ENCODE measurements at places on chromosomes 2 and 18.

- DNase-seq = no peak
Observed at GRCh38 chr2:195813421-195813820, 156.4 kb downstream of the SLC39A10 start.

DNA sequence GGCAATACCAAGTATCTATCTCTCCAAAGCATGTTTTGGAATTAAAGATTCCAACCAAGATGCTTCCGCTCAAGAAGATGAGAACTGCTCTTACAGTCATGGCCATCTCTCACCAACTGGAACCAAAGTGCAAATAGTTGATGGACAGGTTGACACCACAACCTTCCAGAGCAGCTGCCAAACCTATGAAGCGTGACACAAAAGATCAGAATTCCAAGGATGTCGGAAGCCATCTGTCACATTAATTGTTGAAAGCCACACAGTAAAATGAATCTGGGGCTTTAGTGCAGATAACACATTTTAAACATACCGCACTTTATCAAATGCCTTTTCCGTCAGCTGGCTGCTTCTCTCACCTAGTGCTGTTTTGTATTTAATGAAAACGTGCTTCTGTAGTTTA, 195.7 kb downstream of the CDH20 start:
- no peak for DNase-seq

DNA sequence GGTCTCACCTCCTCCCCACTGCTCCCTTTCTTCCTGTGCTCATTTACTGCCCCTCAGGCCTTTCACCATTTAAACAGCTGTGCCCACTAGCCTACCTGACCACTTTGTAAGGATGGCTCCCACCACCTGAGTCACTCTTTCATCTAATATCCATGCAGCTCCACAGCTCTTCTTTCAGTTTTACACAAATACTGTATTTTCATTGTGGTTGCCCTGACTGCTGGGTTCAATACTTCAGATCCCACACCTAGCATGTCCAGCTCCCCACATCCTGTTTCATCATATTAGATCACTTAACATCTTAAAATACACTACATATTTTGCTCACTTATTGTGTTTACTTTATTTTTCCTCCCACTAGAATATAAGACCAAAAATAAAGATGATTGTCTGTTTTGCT, 1110.6 kb downstream of the TSN start:
- DNase-seq = no peak

- DNase-seq = no peak
Observed at GRCh38 chr2:13113002-13113401, 396.3 kb downstream of the TRIB2 start.

- DNase-seq = no peak
Observed at GRCh38 chr18:56712761-56713160, 61.6 kb downstream of the WDR7 start.

DNA sequence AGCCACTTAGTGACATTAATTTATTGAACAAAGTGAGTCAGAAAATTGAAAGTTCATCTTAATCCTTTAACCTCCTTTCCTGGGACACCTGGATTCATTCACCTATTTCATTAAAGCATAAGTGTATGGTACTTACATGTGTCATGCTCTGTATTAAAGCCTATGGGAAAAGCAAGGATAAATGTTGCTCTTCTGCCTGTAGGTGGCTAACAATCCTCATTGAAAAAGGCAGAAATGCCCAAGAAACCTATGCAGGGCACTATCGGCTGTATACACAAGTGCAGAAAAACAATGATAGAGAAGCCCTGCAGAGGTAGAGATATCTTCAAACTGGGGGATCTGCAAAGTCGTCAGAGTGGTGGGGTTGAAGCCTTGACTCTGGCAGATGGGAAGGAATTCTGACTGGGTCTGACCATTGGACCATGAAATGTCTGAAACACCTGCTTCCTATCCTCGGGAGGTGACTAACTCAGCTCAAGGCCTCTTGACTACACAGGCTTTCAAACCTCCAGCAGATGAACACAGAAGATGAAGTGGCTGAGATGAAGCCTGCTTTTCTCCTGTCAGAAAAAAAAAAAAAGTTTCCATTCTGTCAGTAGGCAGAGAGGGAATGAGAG, 83.1 kb downstream of the DCC start:
- no peak for DNase-seq

- peak; percentile 42 for DNase-seq
Observed at GRCh38 chr2:55418512-55419232, 984 bp downstream of the CCDC88A start.

GRCh38 chr2:50584185-50584584, 447.7 kb downstream of the NRXN1 start:
- no peak for DNase-seq

DNA sequence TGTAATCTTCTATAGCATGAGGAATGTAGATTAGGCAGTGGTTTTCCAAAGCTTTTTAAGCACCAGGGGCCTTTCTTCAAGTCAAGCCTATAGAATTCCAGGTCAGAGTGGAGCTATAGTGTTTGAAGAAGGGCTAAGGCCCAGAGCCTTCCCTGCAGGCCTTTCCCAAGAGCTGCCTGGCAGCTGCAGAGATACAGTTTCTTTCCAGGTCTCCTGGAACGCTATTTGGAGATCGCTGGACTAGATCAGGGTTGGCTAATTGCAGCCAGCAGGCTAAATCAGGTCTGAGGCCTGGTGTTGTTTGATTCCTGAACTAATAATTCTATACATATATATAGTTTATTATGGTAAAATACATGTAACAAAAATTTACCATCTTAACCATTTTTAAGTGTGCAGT, 319.0 kb upstream of the SPRED2 start:
- DNase-seq = no peak

- DNase-seq = no peak
Observed at GRCh38 chr18:10564975-10565773, 39.3 kb downstream of the NAPG start.

- DNase-seq = peak; percentile 77
Observed at GRCh38 chr2:12169721-12170120, 423.3 kb downstream of the LPIN1 start.

GRCh38 chr2:113234721-113235346, 43.9 kb downstream of the PAX8 start:
- no peak for DNase-seq

- peak; percentile 54 for DNase-seq
Observed at GRCh38 chr2:46836295-46837111, 79.1 kb downstream of the MCFD2 start.

DNA sequence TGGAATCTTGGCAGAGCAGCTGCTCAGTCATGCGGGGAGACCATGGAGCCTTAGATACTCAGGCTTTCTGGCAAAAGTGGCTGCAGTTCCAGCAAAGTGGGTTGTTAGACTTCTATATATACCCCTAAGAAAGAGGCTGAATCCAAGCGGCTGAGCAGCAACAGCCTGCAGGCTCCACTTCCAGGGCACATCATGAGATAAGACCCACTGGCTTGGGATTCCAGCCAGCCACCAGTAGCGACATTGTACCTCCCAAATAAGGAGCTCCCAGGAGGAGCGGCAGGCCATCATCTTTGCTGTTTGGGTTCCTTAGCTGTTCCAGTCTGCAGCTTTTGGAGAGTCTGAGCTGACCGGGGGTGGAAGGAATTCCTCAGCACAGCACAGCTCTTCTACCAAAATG, 150.3 kb upstream of the ST6GAL2 start:
- no peak for DNase-seq

DNA sequence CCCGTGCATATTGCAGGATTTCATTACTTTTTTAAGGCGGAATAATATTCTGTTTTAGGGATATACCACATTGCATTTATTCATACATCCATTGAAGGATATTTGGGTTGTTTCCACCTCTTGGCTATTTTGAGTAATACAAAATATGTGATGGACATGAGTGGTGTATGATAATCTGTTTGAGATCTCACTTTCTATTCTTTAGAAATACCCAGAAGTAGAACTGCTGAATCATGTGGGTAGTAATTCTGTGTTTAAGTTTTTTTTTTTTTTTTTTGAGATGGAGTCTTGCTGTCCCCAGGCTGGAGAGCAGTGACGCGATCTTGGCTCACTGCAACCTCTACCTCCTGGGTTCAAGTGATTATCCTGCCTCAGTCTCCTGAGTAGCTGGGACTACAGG, 201.4 kb downstream of the NYAP2 start:
- DNase-seq = no peak

- DNase-seq = no peak
Observed at GRCh38 chr2:20352230-20352578, 1.6 kb upstream of the PUM2 start.

DNA sequence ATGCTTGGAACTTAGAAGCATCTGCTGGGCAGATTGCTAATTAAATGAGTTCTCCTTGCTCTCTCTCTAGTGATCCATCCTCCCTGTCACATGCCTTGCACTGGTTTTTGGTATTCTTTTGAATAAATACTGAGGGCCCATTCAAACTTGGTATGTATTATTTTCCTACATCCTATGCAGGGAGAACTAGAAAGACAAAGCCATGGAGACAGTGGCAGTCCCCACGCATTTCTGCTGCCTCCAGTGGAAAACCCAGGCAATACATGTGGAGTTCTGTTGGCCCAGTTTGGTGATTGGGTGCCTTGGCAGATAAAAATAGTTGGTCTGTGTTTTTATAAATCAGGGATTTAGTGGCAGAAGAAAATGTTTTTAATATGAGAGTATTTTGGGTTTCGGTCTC, 68.7 kb downstream of the DIS3L2 start:
- DNase-seq = peak; percentile 13

- DNase-seq = peak; percentile 31
Observed at GRCh38 chr2:73937899-73938298, 11.2 kb downstream of the DGUOK start.

DNA sequence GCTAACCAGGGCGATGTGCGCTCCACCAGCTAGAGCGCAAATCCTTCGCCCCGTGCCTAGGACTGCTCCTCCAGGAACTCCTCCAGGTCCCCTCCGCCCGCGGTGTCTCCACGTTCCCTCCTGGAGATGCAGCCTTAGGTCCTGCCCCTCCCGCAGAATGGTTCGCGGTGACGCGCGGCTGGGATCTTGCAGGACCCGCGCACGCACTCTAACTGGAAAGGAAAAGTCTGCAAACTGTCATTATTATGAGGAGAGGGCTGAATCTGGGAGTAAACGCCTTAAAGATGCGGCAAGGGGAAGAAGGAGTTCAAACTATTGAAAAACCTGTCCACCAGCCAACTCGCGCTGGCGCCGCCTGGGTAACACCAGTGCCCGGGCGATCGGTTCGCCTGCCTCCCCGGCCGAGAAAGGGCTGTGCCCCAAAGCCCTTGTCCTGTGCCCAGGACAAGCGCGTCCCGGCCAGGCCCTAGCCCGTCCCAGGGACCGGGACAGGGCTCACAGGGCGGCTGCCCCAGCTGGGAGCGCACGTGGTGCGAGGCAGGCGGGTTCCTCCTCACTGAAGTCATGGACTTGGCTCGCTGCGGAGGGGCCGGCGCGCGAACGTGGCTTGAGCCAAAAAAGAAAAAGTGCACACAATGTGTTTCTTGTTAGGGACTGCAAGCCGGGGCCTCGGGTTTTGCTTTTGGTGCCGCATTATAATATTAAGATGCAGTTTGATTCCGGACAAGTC, 5.5 kb upstream of the ID2 start:
- DNase-seq = peak; percentile 57

DNA sequence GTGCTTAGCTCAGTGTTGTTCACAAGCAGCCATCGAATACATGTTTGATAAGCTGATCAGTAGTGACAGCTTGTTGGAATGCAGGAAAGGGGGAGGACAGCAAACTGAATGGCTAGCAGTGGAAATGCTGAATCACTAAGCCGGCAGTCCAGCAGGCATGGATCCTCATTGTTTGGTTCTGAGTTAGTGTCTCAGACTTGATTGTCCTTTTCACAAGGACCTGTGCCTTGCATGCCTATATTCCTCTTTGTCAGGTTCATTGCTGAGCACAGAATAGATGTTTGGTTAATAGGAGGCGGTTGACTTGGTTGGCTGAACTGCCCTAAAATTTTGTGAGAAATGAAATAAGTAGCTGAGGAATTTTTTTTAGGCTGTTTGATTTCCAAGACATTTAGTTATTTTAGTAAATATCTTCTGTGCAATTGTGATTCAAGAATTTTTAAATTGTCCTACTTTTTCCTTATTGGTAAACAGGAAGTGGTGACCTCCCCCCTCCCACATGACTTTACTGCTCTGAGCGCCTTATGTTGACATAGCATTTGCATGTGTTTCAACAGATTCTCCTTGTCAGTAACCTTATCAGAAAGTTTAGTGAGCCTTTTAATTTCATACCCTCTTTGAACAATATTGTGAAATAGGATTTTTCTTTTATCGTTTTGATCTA, 21.4 kb upstream of the STON1 start:
- DNase-seq = peak; percentile 59

DNA sequence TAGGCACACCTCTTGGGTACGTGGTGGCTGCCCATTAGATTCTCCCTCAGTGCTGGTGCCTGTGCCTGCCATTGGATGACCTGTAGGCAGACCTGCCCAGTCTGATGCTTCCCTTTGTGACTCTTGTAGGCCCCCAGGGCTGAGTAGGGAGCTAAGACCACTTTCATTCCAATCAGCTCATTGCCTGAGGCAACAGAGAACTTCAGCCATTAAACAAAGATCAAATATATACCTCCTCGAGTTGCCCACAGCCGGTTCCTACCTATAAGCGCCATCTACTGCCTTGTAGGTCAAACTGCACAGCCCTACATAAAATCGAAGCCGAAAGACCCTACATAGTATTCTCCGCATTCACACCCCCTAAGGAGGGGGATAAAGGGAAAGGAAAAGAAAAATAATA, 184.6 kb downstream of the ETAA1 start:
- DNase-seq = peak; percentile 50

DNA sequence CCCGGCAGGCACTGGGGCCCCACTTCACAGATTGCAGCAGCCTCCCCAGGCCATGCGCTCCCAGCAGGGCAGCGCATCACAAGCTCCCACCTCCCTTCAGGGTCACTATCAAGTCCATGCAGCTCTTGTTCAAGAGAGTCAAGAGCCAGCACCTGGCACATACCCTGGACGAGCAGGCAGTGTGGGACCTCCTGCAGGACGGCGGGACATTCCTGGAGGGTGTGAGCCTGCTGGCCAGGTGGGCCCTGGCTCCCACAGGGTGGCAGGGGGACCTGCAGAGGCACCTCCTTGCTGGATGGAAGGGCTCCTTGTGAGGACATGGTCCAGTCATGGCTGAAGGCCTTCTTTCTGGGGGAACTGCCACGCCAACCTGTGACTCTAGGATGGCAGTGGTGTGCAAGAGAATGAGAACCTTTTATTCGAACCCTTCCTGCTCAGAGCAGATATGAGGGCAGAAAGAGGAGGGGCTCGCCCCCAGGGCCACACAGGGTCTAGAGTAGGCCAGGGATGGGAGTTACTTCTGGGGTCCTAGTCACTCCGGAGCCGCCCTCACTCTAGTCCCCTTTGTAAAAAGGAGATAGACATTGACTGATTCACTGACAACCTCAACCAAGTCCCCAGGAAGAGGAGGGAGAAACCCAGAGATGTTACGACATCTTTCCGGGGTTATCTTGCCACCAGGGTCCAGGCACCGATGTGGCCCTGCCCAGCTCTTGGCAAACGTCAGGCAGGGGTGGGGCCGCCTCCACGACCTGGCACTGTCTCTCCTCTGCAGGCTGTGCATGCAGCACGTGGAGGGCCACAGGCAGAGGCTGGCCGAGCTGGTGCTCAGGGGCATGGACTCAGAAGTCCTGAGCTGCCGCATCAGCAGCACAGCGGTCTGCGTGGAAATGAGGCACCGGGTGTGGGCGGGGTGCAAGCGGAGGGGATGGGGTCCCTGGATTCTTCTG, 31.3 kb downstream of the HJURP start:
- no peak for DNase-seq
